ENCODE measurements at places on chromosomes 11 and 22.

DNA sequence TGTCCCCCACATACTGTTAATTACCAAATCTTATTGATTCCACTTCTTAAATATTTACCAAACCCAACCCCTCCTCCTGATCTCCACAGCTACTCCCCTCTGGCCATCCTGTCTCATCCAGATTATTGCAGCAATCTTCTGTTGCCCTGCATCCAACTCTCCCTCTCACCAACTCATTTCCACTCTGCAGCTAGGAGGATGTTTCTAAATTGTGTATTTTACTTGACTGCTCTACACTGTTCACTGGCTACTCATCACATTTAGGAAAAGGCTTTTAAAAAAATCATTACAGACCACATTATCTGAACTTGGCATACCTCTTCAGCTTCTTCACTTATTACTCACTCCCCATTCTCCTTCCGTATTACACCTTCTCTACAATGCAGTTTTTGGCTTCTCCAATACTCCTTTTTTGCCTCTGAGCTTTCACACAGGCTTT, 117.9 kb downstream of the ATG16L2 start:
- DNase-seq, result no peak

GRCh38 chr11:11467312-11467711, 114.3 kb upstream of the CSNK2A3 start:
- DNase-seq, result no peak

DNA sequence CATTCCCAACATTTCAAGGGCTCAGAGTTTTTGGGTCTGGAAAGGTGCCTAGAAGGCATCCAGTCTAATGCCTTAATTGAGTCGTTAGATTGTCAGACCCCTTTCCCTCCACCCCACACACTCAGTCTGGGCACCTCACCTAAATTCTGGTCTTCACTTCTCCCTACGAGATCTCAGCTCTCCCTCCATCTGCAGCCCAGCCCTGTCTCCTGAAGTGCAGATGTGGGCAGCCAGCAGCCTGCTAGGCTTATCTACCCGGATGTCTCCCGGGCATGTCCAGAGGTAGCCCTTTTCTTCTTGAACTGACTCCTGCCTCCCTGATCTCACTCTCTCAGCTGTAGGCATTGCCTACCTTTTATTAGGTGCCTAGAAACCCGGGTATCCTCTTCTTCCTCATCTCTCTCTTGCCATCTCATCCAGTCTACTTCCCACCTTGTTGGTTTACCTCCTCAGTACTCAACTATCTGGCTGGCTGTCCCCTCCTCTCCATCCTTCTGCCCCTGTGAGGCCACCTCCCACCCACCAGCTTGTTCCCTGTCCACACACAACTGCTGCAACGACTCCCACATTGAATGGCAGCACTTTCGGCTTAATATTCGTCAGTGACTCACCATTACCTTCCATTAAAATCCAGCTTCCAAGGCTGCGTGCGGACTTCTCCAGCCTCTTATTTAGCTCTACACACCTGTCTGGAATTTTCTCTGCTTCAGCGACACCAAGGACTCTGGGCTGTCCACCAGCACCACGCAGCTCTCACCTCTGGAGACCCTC, 6.2 kb downstream of the SEPTIN3 start:
- no peak for DNase-seq

- no peak for DNase-seq
Observed at GRCh38 chr22:20867179-20868024, 8.6 kb downstream of the SNAP29 start.

DNA sequence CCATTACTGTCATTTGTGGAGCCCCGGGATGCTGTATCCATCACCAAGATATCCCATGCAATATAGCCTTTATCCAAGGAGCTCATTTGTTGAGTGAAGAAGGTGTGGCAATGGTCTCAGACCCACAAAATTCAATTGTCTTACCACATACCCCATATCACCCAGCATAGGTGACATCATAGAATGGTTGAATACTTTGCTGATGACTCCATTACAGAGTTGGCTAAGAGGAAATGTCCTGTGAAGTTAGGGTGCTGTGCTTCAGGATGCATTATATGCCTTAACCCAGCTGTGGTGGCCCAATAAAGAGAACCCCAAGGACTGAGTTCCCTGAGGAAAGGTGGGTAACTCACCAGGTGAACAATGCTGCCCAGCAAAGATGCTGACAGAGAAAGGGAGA, 113.7 kb downstream of the EFCAB6 start:
- no peak for DNase-seq

- no peak for DNase-seq
Observed at GRCh38 chr11:92810423-92811064, 158.9 kb upstream of the MTNR1B start.
